ENCODE measurements at places on chromosomes 1 and 21.

GRCh38 chr1:32223683-32224082 lies 1.5 kb downstream of the EIF3I start:
- no peak for DNase-seq

- DNase-seq = no peak
Observed at GRCh38 chr21:42660118-42660470, 6.7 kb downstream of the PDE9A start.

- no peak for DNase-seq
Observed at GRCh38 chr1:17978016-17978415, 129.6 kb upstream of the IGSF21 start.

GRCh38 chr1:61253059-61253735 lies 170.8 kb downstream of the NFIA start:
- no peak for DNase-seq

DNA sequence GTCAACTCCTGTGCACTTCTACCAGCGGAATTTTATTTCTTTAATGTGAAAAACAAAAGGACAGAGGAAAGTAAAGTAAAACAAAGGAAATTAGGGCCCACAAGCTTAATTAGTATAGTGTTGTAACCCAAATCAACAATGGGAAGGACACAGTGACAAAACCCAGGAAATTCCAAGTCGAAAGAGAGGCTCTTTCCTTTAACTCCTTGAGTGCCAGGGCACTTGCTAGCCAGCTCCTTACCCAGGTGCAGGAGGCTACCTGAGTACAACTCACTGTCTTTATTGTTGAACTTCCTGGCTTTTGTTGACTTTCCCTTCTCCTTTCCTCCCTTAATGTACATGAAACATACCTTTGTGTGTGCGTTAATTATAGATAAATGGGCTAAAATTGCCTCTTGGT lies 55.0 kb downstream of the PEX14 start:
- DNase-seq = no peak

GRCh38 chr1:34682452-34683223 lies 72.2 kb upstream of the GJB5 start:
- DNase-seq = no peak

DNA sequence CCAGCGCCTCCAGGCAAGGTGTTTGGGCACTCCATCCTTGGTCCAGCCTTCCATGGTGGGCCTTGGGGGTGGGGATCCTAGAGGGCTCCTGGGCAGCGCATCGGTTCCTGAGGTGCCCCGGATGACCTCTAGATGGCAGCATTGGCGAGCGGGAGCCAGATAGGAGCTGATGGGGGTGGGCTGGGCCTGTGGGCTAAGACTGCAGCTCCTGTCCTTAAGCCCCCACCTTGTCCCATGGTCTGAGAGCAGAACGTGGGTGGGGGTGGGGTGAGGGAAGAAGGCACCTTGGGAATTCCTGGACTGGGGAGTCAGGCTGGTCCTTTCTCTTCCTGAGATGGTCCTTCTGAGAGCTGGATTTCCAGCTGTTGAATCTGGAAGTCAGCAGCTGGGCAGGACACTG lies 93.4 kb upstream of the CSF3R start:
- DNase-seq = peak; percentile 63

DNA sequence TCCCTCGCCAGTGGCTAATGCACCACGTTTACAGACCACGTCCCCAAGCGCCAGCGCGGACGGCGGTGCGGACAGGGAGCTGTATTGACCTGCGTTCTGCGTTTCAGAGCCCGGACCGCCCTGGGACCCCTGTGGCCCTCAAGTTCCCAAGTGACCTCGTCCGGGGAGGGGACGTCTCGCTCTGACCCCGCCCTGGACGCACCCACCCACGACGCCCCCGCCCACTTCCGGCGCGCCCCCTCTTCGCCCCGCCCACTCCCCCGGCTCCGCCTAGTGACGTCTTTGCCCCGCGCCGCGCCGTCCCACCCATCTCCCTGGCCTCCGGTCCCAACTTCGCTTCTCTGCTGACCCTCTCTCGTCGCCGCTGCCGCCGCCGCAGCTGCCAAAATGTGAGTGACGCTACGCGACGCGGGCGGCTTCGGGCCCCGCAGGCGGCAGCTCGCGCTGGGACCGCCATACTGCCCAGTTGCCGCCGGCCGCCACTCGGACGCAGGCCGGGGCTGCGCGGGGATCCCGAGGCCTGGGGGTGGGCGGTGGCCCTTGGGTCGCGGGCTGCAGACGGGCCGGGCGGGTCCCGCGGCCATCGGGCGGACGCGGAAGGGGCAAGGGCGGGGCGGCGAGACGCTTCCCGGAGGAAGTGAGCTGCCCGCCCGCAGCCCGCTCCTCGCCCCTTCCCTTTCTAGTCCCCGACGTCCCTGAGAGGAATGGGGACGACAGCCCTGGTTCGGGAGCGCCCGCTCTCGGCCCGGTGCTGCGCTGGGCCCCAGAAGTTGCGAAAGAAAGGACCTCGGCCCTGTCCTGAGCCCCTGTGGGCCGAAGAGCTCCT lies at the start of gene VAMP3:
VAMP3 (plus strand) TSS at position 300 of the 826 bp plus-strand sequence; CDS start at position 388, 88 bp downstream.
- DNase-seq = peak; percentile 92

GRCh38 chr1:181919542-181919941 lies 142.0 kb downstream of the ZNF648 start:
- DNase-seq = no peak

- no peak for DNase-seq
Observed at GRCh38 chr1:204617256-204618147, 68.0 kb downstream of the LRRN2 start.

- DNase-seq = no peak
Observed at GRCh38 chr1:51131185-51131584, 29.2 kb downstream of the C1orf185 start.
